ENCODE measurements at places on chromosomes 13 and 19.

- DNase-seq = peak; percentile 35
Measured at GRCh38 chr19:20923077-20923871, at the start of gene ZNF85. Gene ZNF85 (plus strand): TSS chr19:20923251. CDS start chr19:20923401, 150 bp downstream.

DNA sequence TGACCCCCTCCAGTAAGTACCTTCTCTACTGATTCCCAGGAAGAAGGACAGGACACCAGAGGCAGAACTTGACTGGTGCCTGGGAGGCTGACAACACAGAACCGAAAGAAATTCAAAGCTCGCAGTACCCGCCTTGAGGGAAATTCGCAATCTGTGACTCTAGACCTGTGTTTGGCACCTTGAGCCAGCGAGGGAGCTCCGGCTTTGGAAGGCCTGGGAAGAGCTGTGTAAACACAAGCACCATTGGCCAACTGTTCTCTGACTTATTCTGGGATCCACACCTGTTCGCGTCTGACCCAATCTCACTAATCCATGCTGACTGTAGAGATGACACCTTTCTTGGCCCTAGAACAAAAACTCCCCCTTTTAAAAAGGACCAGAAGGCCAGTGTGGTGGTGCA, 50.7 kb downstream of the CEBPG start:
- DNase-seq = no peak

GRCh38 chr19:56942756-56943155, 102.2 kb upstream of the PEG3 start:
- no peak for DNase-seq

GRCh38 chr13:34412817-34413375, 529.2 kb upstream of the NBEA start:
- no peak for DNase-seq

DNA sequence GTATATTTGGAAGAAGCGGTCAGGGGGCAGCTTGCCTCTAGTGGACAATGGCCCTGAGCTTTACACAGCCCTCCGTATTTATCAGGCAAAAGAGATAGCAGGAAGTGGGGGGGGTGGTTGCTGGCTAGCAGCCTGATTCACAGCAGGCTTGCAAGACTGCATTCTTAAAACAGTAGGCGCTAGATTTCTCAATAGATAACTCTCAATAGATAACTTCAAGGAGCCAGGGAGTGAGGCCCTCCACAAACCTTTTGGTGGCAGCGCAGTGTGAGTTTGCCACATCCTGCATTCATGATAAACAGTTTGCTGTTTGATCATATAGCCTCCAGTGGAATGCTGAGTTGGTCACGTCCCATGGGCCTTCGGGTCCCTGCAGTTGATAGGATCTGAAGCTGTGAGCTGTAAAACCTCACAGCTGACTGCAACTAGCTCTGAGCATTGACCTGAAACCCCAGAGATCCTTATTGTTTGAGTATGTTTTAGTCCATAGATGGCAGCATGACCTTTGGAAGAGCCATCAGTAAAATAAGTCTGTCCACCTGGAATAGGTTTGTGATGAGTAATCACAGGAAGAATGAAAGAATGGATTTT, 12.2 kb downstream of the FPR3 start:
- no peak for DNase-seq

GRCh38 chr19:42528354-42529247, at the start of gene CEACAM1:
Gene CEACAM1 (minus strand): TSS chr19:42528481. CDS start chr19:42528374, 107 bp downstream.
- no peak for DNase-seq

DNA sequence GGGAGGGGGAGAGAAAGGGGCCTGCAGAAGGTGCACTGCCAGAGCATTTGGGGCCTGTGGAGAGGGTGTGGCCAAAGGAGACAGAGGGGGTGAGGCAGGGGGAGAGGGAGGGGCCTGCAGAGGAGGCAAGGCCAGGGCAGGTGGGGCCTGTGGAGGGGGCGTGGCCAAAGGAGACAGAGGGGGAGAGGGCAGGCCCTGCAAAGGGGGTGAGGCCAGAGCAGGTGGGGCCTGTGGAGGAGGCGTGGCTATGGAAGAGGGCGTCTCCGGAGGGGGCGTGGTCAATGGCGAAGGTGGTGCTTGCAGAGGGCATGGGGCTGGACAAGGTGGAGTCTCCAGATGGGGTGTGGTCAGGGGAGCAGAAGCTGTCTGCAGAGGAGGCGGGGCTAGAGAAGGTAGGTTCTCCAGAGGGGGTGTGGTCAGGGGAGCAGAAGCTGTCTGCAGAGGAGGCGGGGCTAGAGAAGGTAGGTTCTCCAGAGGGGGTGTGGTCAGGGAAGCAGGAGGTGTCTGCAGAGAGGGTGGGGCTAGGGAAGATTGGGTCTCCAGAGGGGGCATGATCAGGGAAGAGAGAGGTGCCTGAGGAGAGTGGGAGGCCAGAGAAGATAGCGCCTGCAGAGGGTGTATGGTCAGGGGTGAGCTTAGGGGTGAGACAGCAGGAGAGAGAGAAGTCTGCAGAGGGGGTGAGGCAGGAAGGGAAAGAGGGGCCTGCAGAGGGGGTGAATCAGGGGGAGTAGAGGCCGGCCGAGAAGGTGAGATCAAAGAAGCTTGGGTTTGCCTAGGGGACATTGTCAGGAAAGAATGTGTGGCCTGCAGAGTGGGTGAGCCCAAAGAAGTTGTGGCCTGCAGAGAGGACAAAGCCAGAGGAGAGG, 3.4 kb downstream of the PRR36 start:
- DNase-seq = peak; percentile 21

DNA sequence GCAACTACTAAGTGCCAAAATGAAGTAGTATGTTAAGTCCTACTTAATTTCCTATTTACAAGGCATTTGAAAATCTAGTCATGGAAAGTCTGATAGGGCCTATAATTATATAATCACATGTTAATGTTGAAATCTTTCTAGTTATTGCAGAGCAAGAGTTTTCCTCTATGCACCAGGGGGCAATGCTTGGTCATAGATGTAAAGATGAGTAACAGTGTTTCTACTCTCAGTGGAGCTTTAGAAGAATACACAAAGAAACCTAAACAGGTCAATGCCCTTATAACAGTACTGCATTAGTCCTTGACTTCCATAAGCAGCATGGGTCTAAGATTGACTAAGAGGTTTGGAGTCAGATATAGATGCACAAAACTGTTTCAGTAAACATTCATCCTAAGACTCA, 218.7 kb downstream of the KCTD12 start:
- DNase-seq = no peak

- DNase-seq = no peak
Measured at GRCh38 chr13:109422161-109422560, 364.2 kb downstream of the IRS2 start.

DNA sequence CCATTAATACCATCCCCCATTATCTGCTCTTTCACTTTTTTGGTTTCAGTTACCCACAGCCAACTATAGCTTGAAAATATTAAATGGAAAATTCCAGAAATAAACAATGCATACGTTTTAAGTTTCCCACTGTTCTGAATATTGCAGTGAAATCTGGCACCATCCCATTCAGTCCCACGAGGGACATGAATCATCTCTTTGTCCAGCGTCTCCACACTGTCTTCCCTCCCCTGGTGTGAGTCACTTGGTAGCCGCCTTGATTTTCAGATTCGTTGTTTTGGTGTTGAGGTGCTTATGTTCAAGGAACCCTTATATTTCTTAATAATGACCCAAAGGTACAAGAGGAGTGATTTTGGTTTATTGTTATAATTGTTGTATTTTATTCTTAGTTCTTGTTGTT, 246.1 kb downstream of the DCT start:
- DNase-seq = no peak

DNA sequence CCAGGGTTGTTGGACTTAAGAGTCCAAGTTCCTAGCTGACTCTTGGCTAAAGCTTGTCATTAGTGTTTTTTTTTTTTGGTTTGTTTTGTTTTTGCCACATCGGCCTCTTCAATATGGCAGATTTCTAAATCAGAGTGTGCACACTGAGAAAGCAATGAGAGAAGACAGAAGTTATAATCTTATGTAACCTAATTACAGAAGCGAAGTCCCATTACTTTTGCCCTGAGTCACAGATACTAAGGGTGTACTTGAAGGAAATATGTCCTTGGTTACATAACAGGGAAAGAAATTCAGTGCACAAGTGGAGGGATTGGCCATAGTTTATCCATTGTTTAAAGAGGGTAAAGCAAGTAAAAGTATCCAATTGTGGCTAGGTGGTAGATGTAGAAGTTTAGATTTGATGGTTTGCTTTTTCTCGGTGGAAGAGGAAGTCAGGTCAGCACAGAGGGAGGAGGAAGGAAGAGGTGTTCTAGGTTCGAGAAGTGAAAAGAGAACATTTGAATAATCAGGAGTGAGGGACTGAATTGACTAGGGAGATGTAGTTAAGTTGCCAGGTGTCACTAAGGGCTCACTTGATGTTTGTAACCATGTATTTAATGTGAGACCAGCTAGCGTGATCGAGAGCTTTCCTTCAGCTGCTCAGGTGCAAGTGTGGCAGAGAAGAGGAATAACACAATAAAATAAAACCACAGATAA, 12.2 kb downstream of the GTF2F2 start:
- no peak for DNase-seq

GRCh38 chr19:10258080-10258710, 6.2 kb downstream of the MRPL4 start:
- DNase-seq = no peak

- no peak for DNase-seq
Measured at GRCh38 chr13:24905242-24905641, 141.3 kb downstream of the RNF17 start.

- DNase-seq = no peak
Measured at GRCh38 chr19:2514981-2515518, 39.1 kb downstream of the GADD45B start.

DNA sequence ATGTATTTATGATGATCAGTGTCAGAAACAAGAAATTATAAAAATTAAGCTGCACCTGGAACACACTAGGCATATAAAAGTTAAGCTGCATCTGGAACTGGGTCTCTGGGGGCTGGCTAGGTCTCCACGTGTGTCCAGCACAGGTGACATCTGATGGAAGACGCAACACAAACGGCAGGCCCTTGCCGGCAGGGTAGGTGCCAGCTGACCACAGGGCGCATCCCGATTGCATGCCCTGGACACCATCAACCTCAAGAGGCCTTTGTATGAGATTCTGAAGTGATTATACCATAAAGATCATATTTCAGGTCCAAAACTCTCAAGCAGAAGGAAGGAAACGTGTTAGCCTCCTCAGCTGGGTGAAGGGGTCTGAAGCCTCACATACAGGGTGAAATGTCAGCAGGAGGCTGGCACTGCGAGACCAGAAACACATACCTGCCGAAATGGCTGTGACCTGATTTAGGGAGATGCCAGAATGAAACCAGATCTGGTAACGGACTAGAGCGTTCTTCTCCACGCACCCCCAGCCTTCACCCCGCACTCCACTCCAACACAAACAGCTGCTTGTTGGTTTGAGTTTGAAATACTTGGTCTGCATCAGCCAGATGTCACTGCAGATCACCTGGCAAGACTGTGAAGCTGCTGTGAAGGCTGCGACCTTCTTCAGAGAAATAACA, 37.3 kb downstream of the COL4A1 start:
- no peak for DNase-seq

DNA sequence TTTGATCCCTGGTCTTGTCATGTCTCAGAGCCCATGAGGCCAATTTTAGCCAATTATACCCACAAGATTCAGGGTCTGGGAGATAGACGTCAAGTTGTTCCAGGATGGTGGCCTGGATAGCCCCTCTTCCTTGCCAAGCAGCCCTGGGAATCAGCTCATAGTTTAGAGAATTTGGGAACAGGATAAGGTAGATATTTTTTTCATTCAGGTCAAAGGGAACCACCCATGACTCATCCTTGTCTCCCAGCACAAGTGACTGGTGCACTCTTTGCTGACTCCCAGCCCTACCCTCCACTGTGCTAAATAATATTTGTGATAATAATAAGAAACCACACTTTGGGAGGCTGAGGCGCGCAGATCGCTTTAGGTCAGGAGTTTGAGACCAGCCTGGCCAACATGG, 17.1 kb upstream of the S1PR4 start:
- DNase-seq = no peak

DNA sequence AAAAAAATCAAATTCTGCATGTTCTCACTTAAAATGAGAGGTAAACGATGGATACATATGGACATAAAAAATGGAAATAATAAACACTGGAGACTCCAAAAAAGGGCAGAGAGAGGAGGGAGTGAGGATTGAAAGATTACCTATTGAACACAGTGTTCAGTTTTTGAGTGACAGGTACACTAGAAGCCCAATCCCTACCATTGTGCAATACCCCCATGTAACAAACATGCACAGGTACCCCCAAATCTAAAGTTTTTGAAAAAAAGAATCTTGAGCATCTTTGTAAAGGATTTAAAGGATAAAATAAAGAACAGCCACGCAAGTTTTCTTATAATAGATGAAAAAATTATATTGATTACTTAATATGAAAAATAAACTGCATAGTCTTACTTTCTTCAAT, 16.7 kb upstream of the CLC start:
- no peak for DNase-seq

DNA sequence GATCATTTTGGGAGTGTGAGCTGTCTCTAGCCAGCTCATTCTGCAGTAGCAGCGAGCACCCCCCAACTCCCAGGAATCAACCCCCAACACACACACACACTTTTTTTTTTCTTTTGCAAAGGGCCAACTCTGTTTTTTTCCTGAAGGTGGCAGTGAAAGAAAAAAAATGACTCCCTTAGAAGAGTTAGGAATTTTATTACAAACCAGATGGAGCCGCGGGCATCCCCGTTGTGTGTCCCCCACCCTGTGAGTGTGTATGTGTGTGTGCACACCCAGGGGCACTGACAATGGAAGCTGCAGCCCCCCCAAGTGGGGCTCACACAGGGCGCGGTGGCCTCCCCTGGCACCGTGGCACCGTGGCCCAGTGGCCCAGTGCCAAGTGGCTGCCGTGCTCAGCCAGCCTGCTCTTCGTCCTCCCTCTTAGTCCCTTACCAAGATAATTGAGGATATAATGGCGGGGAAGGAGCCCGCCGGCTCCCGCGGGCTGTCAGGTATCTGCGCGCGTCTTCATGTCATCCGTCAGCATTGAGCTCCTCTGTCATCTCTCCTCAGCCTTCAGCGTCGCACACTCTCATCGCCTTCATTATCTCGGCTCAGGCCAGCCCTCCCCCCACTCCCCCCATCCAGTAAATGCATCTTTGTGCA, 314.1 kb downstream of the ZNF536 start:
- DNase-seq = no peak

DNA sequence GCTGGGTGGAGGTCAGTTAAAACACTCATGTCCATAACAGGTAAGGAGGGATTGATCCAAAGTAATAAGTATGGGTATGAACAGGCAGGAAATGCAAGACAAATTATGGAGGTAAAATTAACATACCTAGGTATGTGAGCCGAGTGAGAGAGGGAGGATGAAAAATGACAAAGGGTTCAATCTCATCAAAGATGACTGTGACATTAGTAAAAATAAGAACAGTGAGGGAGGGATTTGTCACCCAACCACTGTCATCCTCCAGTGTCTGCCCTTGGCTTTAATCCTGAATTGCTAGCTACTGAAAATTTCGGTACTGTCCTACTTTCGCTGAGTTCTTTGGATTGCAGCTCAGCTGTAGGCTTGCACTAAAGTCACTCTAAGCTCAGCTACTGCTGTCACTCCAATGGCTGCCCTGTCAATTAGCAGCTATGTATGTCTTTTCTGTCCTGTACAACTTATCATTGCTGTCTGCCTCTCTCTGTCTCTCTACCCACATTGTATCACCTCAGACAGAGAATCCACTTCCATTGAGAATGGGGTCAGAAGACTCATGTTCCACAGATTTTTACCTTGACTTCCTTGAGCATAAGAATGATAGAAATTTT, 62.5 kb downstream of the LRRC63 start:
- no peak for DNase-seq

All from GOT3 (cell line).